ENCODE measurements at places on chromosomes 11 and 22.

GRCh38 chr11:84871116-84871515 is 756.0 kb downstream of the DLG2 start:
- DNase-seq = no peak

- DNase-seq = no peak
Observed at GRCh38 chr11:116721988-116722387, 50.8 kb downstream of the BUD13 start.

GRCh38 chr11:35814081-35814695 is 129.7 kb upstream of the LDLRAD3 start:
- no peak for DNase-seq

DNA sequence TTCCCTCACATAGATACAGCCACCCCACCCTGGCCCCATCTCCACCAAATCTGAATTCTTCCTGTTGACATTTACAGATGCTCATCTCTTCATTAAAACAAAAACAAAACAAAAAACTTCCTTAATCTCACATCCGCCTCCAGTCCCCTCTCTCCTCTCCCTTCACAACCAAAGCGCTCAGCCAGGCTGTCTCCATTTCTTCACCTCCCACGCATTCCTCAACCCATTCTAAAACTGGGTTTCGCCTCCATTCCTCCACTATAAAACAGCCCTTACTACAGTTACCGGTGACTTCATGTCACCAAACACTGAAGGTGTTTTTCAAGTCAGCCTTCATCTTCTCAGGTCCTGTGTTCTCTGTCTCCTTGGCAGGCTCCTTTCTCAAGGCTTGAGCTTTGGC is 9.6 kb downstream of the BACE1-AS start:
- no peak for DNase-seq

DNA sequence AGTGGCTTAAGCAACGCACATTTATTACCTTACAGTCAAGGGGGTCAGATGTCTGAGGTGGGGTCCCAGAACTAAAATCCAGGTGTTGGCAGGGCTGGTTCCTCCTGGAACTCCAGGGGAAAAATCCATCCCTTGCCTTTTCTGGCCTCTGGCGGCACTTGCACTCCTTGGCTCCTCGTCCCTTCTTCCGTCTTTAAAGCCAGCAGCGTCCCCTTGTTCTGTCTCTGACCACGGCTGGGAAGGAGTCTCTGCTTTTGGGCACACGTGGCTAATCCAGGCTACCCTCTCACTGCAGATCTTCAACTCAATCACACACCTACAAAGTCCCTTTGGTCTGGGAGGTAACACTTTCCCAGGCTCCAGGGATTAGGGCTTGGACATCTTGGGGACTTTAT is 73.5 kb upstream of the WNT7B start:
- DNase-seq = no peak

Data from activated CD8-positive, alpha-beta memory T cell treated with anti-CD3 and anti-CD28 coated beads, Interleukin-2, amount 50 U/mL, for 4 hours (primary cell).